CD4-positive, alpha-beta T cell treated with Interleukin-1 beta for 1 hour (primary cell): ENCODE measurements at places on chromosomes 4 and X.

- no peak for DNase-seq
Observed at GRCh38 chr4:139493176-139493575, 39.3 kb downstream of the RAB33B start.

GRCh38 chr4:182975806-182976205 is 58.6 kb upstream of the DCTD start:
- DNase-seq, result no peak

- DNase-seq, result no peak
Observed at GRCh38 chr4:77113069-77113468, 37.3 kb upstream of the CCNI start.

DNA sequence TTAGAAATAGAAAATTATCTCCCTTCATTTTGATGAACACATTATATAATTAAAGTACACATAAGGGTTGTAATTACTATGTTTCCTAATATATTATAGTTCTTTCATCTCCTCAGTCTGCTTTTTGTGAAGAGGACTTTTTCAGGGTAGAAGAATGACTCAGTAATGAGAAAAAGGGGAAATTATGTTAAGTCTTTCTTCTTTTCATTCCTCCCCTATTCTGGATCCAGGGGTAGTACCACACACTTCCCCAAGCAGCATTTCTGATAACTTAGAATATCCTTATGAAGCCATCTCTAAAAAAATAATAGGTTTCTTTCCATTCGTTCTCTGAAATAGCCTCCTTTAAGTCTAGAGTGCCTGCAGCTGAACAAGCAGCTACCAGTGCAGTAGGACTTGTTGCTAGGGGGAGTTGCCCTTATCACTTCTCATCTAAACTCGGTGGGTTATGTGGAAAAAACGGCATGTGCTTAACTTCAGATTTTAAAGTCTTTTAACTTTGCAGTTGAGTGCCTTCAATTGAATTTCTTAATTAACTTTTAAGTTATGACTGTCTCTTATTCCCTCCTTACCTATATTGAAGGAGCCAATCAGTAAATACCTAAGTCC is 184.8 kb downstream of the ARHGAP24 start:
- DNase-seq, result no peak

- peak; percentile 80 for DNase-seq
Observed at GRCh38 chrX:48897157-48897624, 377 bp downstream of the TIMM17B start.

- no peak for DNase-seq
Observed at GRCh38 chr4:165541851-165542459, 163.1 kb downstream of the CPE start.

DNA sequence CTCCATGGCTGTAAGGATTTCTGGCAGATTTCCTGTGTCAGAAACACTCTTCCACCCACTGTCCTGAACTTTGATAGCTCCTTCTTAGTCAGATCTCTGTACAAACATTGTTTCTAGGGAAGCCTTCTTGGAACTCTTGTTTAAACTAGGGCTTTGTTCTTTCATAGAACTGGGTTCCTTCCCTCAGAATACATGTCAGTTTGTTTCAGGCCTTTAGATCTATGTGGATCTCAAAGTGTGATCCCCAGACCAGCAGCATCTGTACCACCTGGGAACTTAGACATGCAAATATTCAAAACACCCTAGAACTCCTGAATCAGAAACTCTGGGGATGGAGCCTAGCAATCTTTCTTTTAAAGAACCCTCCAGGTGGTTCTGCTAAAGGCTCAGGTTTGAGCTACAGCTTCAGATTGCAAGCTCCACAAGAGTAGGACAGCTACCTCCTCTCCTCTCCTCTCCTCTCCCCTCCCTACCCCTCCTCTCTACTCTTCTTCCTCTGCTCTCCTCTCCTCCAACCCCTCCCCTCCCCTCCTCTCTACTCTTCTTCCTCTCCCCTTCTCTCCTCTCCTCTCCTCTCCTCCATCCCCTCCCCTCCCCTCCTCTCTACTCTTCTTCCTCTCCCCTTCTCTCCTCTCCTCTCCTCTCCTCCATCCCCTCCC is 12.7 kb downstream of the RASSF6 start:
- DNase-seq, result no peak

- no peak for DNase-seq
Observed at GRCh38 chr4:11730545-11730944, 301.9 kb upstream of the HS3ST1 start.
